ENCODE measurements at places on chromosomes 1 and 21. TPM values are rescaled to one million over a fixed set of nuclear protein-coding genes. Genes with fewer than 3 reads are reported as not detected.

The TTC39A gene
- total RNA-seq: not detected

The LRRN2 gene
- 0.39 TPM for total RNA-seq

The OR2T11 gene
- total RNA-seq: not detected

The ATG4C gene
- 11.5 TPM for total RNA-seq

The PI4KB gene
- total RNA-seq: 66.8 TPM

The LCE3E gene
- not detected for total RNA-seq

The PGLYRP4 gene
- not detected for total RNA-seq

All from cardiac ventricle fibroblast (primary cell).